ENCODE measurements at places on chromosomes 3 and 15.
A peak's percentile ranks its signal among the peaks of the same experiment; 100 is the strongest.

DNA sequence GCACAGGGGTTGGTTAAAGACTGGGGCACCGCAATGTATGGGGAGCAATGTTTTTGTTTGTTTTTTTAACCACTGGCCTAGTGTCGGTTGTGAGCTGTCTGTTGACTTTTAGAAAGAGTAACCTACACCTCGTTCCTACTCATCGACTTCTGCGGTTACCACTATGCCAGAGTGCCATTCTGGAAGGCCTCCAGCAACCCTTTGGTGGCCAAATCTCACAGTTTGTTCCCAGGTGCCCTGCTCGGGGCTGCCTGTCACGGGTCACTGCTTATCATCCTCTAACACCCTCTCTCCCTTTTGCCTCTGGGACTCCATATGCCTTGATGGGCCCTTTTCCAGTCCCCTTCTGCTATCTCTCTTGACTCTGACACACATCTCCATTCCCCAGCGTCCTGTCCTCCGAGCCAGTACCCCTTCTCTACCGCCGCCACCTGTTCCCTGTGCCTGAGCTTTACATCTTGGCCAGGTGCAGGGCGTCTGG lies 290.4 kb upstream of the C2CD4B start:
- DNase-seq = no peak

- DNase-seq = no peak
Measured at GRCh38 chr15:36177590-36178302, 401.7 kb upstream of the CDIN1 start.

DNA sequence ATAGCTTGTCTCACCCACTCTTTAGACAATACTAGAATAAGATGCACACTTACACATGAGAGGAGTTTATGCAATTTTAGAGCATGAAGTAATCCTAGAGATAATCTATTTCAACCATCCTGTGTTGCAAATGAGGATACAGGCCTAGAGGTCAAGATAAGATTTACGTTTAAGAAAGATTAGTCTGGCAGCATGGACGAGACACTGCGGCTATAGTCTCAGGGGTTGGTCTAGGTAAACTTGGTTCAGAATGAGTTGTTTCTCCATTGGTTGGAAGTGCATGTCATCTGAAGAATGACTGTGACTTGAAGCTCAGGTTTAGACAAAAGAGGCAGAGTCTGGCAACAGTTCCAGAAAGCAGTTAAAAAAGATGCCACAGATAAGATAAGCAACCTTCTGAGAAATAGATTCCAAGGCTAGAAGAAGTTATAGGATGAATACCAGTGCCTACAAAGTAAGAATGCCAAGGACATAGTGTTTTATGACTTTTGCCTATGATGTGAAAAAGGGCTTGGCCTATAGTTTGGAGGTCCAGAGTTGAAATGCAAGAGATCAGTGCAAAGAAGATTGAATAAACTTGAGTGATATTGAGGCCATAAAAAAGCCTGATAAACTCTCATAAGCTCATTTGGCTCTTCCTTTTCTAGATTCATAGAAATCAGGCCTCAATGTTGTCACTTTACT lies 631.0 kb downstream of the SQOR start:
- no peak for DNase-seq

- no peak for DNase-seq
Measured at GRCh38 chr15:63544258-63545026, 40.0 kb downstream of the USP3 start.

- DNase-seq = no peak
Measured at GRCh38 chr3:12265508-12265907, 23.4 kb upstream of the PPARG start.

GRCh38 chr15:48566668-48567067 lies 78.8 kb downstream of the FBN1 start:
- no peak for DNase-seq

DNA sequence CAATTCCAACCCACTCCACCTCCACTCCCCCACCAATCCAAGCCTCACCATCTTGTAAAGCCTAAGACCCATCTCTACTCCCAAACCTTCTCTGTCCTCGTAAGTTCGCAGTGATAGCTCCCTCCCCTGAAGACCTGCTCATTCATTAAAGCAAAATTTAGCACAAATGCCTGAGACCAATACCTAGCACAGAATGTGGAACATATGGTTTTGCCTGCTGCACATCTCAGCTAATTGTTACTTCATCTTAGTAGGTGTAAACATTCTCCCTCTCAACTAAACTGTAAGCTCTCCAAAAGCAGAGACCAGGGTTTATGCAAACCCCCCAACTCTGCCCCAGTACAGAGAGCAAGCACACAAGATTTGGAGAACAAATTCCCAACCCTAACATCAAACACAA lies 20.5 kb downstream of the DCLK3 start:
- DNase-seq = no peak

DNA sequence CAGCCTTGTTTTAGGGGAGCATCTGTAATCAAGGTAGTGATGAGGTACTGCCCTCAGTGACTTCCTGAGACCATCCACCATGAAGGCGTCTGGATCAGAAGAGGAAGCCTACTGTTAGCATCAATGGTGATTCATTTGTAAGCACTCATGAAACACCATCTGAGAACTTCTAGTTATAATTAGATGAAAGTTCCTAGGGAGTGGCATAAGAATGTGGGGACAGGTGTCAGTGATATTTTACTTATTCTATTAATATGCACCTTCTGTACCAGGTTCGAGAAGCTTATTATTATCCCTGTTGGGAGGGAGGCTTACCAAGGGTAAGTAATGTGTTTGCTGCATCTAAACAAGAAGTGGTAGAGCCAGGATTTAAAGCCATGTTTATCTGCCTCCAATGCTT lies 295.8 kb upstream of the TBL1XR1 start:
- DNase-seq = no peak

DNA sequence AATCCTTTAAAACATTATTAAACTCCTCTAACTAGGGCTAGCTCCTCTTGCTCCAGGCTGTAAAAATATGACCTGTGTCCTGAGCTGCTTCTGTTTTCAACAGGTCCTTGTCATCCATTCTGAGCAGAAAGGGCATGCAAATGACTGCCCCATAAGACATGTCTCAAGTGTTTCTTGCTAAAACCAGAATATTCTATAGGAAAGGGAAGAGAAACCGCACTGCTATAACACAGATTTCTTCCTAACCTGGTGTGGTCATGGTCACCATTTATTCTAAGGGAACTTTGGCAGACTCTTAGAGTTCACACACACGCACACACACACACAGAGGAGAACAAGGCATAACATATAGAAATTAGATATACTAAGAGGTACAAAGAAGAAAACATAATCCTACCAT lies 34.2 kb upstream of the B3GNT5 start:
- DNase-seq = no peak

- DNase-seq = no peak
Measured at GRCh38 chr15:98845138-98845884, 162.3 kb downstream of the PGPEP1L start.

- DNase-seq = no peak
Measured at GRCh38 chr3:150091626-150092025, 120.9 kb upstream of the PFN2 start.

DNA sequence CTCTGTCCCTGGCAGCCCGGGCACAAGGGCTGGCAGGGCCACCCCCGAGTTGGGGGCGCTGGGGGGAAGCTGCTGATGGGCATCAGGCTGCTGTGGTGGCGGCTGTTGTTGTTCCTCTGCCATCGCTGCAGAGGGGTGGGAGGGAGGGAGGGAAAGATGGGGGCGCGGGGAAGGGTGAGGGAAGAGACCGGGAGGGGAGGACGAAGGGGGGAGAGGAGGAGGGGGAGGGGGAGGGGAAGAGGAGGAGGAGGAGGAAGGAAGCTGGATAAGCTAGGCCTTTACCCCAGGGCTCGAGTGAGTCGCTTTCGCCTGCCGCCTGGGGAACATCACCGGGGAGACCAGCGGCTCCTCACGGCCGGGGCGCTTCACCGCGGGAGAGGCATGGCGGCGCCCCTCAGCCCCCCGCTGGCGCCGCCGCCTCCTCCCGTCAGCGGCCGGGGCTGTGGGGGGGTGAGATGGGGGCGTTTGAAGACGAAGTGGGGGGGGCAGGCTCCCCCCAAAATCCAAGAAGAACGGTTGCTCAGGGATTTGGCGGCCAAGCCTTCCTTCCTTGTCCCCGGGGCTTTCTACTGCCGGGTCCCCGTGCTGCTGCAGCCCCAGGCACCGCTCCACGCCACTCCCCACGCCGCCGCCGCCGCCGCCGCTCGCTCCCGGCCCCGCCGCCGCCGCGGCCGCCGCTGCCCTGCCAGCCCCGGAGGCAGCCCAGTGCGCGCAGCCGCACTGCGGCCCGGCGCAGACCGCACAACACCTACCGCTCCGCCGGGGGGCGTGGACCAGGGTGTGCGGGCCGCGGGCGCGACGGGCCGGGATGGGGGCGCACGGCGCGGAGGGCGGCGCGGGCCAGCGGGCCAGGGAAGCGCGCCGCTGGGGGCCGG lies at the start of gene RFX7:
RFX7 (minus strand) TSS at position 717 of the 875 bp plus-strand sequence; CDS start at position 123, 594 bp downstream.
- DNase-seq = peak; percentile 67
